ENCODE measurements at places on chromosomes 4 and X. TPM values are rescaled to one million over a fixed set of nuclear protein-coding genes. Genes with fewer than 3 reads are reported as not detected.

The LGI2 gene
- total RNA-seq, result under 0.01 TPM

The SPANXB1 gene
- total RNA-seq, result not detected

The GUCY1A1 gene
- total RNA-seq, result 0.13 TPM

The VEGFD gene
- 0.65 TPM for total RNA-seq

The FRMD7 gene
- total RNA-seq, result not detected

The HSFX1 gene
- 0.53 TPM for total RNA-seq

The PLAC8 gene
- total RNA-seq, result 0.22 TPM

The ANKRD17 gene
- 97.6 TPM for total RNA-seq

The NDST3 gene
- total RNA-seq, result not detected

The CENPI gene
- total RNA-seq, result 46.0 TPM

The TKTL1 gene
- total RNA-seq, result under 0.01 TPM

The ZCCHC12 gene
- total RNA-seq, result not detected

The KDR gene
- 446 TPM for total RNA-seq

The PDS5A gene
- 159 TPM for total RNA-seq

The HELT gene
- not detected for total RNA-seq

The P2RY8 gene
- not detected for total RNA-seq

The SNCA gene
- total RNA-seq, result 78.9 TPM

The SCARB2 gene
- total RNA-seq, result 179 TPM

The DDX53 gene
- total RNA-seq, result not detected

The TMEM156 gene
- total RNA-seq, result 1.0 TPM

The ATP1B4 gene
- total RNA-seq, result not detected

The PRR32 gene
- not detected for total RNA-seq

The SGMS2 gene
- total RNA-seq, result 98.2 TPM

The TASL gene
- not detected for total RNA-seq

The AFM gene
- not detected for total RNA-seq

The KLHL13 gene
- 22.1 TPM for total RNA-seq

The PGAM4 gene
- not detected for total RNA-seq

The MORC4 gene
- total RNA-seq, result 22.5 TPM

The ENPEP gene
- not detected for total RNA-seq

The AADAT gene
- 0.93 TPM for total RNA-seq

The PTTG2 gene
- total RNA-seq, result not detected
